ENCODE measurements at places on chromosomes 7 and 10. TPM values are rescaled to one million over a fixed set of nuclear protein-coding genes. Genes with fewer than 3 reads are reported as not detected.

WDR91 gene
- total RNA-seq, result 47.0 TPM

DNA sequence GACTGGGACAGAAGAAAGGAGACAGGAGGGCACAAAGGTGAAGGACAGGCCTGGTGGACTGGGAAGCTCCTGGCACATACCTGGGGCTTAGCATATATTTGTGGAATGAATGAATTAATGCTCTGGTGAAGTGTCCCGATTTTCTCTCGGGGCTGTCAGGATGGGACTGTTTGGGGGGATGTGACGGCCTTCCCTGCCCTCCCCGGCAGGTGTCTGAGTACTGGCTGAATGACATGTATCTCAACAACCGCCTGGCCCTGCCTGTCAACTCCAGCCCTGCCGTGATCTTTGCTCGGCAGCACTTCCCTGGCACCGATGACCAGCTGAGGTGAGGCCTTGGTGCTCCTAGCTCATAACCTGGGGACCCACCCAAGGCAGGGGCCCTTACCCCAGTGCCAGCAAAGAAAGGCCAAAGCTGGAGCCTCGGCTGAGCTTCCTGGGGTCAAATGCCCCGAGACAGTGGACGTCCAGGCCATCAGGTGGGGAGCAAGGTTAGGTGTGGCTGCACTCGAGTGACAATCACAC, 6.5 kb downstream of the CHAT start:
- no peak for DNase-seq

DNA sequence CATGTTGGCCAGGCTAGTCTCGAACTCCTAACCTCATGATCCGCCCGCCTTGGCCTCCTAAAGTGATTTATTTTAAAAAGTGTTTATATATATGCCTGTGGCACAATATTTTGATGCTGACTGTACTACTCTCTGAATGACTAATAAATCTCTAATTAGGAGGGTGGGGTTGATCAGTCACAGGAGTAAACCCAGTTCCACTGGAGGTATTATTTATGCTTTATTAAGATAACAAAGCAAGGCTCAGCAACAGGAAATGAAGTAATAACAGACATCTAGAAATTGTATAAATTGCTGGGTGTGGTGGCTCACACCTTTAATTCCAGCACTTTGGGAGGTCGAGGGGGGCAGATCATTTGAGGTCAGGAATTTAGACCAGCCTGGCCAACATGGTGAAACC, 26.0 kb upstream of the MCU start:
- no peak for DNase-seq

DNA sequence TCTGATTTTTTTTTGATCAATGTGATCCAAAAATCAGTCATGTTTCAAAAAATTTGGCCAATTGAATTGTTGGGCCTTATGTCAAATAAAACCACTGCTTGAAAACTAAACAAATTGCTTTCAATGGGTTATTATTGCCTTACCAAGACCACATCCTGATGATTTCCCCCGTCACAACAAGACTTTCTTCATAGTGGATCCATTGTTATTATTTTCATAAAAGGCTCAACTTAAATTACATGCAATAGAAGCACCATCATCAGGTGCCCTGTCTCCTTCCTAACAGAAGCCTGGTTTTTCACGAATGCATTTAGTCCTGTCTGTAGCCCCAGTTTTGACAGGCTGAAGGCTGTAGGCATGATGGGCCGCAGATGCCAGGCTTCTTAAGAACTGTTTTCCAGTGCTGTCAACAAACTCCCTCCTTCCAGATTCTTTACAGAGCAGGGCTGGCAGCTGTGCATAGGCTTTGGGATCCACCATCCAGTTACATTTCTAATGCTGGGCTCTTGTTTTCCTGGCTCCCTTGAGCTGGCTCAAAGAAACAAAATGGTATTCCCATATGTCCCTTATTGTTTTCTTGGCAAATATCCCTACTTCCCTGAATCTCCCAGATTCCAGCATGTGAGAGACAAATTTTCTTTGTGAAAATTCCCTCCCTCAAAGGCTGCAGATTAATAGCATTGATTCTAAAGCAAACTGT, 302.0 kb downstream of the TWIST1 start:
- no peak for DNase-seq

GRCh38 chr10:79424221-79425073, 21.0 kb downstream of the ZCCHC24 start:
- DNase-seq, result no peak

GRCh38 chr10:125127110-125127509, 33.3 kb downstream of the CTBP2 start:
- no peak for DNase-seq

DNA sequence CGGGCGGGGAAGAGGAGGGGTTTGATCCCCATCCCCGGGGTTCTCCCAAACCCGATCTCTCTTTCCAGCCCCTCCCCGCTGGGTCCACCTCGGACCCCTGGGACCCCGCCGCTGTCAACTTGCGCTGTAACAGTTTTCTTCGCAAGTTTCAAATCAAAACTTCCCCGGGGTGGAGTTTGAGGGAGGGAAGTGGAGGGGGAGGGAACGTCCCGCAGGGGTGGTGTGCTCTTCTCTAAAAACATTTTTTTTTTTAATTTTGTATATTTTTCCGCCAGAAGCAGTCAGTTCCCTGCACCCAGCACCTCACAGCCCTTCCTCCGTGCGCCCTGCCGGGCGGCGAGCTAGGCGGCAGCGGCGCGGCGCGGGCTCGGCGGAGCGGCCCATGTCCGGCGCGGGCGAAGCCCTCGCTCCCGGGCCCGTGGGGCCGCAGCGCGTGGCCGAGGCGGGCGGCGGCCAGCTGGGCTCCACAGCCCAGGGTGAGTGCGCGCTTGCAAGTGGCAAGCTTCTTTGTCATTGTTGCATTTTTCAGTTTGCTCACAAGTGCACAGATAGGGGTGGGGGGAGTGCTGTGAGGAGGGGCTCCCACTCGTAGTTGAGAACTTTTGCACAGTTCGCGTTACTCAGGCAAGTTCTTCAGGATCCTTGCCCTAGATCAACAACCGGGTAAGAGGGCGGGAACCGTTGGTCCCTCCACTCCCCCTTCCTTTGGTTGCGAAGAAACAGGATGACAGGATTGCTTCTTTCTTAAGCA, 933 bp downstream of the MDFIC start:
- peak; percentile 75 for DNase-seq

DNA sequence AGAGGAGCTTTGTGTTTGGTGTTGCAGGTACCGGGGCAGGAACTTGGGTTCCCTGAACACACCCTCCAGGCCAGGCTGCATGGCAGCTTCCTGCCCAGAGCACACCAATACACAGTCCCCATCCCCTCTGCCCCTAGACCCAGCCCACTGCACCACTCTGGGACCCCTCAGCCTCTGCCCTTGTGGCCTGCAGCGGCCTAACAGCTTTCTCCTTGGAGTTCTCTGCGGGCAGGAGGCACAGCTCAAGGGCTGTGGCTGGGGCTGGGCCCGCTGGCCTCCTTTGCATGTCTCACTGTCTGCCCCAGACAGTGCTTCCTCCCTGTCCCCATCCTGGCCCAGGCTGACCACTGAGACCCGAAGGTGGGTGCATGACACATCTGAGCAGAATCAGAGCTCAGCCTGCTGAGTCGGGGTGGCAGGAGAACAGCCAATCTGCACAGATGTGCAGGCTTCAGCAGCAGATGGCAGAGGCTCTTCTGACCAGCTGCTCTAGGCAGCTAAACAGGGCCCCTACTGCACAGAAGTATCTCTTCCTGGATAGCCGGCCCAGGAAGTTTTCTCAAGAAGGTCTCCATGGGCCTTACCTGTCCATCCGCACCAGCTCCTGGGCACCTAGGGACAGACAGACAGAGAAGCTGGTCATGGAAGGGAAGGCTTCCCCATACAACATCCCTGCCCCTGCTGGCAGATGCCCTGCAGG, 20.8 kb downstream of the VSIR start:
- no peak for DNase-seq

GRCh38 chr7:36232971-36233550, 80.0 kb downstream of the EEPD1 start:
- DNase-seq, result no peak

HMX2 gene
- not detected for total RNA-seq

DNA sequence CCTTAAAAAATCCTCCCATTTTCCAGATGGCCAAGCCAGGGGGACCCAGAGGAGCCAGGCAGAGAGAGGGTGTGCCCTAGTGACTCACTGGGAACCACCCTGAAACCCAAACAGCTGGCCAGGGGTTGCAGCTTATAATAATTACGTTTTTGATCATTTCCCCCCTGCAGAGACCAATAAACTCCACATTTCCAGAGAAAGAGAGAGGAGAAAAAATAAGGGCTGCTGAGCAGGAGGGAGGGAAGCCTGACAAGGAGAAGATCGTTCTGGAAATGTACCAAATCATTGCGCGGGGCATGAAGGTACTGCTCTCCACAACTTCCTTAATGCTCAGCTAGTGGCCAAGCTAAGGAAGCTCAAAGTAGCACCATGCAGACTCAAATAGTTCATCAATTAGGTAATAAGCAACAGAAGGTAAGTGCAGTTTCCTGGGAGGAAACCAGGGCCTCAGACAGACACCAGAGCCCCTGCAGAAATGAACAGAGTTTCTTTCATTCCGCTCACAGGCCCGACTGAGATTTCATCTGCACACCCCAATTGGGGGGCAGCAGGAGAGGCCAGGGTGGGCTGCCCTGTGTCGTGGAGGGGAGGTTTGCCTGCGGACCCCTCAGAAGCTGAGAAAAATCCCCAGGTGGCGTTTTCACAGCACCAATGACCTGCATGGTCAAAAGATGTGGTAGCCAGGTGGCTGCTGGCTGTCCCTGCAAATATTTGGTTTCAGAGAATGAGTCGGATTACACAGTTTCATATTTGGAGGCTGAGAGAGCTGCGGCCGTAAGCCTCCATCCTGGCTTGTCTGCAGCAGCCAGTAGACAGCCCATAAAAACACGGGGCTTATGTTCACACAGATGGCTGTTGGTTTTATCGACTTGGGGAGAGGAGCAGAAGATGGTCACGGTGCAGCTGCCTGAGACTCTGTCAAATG, 153.2 kb upstream of the LYZL2 start:
- DNase-seq, result no peak

- DNase-seq, result no peak
Observed at GRCh38 chr10:112148331-112148730, 35.2 kb downstream of the GPAM start.

ASAH2 gene
- 1.9 TPM for total RNA-seq

DNA sequence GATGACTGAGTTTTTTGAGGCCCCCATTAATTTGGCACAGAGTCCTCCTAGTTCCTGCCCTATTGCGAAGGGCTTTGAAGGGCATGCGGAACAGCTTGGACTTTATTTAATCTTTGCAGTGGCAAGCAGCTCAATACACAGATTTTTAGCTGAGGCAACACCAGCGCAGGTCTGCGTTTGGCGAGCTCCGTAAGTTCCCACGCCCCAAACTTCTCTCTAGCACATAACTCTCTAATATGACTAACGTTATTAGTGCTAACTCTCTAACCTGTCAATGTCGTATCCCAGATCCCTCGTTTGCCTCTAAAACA, 366 bp upstream of the TAF3 start:
- DNase-seq, result no peak

DNA sequence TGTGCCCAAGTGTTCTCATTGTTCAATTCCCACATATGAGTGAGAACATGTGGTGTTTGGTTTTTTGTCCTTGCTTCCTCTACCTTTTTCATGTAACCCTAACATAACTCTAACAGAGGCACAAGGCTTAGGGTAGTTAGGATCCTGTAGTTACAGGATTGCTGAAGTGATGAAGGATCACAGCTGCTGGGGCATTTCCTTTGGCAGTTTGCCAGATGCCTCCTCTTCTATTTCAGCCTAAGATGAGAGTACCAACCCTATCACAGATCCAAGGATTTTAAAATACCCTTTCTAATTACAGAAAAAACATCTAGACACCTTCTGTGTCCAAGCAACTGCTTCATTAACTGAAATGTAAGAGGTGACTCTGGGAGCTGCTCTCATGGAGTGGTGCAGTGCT, 141.7 kb upstream of the COL1A2 start:
- DNase-seq, result no peak

- no peak for DNase-seq
Observed at GRCh38 chr10:48496831-48497779, 107.8 kb downstream of the ARHGAP22 start.

DNA sequence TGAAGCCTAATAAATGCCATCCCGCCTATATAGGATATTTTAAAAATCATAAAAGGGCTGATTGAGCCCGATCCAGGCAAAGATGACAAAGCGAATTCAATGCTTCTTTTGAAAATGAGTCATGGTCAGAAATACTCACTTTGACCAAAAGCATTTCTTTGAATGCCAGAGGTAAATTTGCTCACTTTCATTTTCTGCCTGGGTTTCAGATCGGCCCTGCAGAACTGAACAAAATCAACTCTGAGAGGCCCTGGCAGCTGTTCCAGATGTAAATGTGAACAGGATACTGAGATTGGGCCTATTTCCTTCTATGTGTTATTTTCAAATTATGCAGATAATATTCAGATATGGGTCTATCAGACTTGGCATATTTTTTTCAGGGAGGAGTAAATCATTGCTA, 114.8 kb upstream of the ARID5B start:
- DNase-seq, result no peak

DNA sequence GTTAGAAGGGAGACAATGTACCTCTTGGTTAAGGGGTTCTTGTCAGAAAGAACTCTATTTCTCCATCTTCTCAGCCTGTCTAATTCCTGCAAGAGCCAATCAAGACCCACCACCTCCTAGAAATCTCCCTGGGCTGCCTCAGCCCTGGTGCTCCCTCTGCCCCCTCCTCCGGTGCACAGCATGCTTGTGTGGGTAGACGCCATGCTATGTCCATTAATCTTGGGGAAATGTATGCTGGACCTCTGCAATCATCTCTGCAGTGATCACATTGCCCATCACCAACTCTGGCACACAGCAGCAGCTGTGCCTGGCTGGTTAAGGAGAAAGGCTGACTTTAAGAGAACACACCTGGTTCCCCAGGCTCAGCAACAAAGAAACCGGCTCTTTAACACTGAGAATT, 37.3 kb downstream of the SH3PXD2A start:
- DNase-seq, result no peak

FOXP2 gene
- total RNA-seq, result not detected

DNA sequence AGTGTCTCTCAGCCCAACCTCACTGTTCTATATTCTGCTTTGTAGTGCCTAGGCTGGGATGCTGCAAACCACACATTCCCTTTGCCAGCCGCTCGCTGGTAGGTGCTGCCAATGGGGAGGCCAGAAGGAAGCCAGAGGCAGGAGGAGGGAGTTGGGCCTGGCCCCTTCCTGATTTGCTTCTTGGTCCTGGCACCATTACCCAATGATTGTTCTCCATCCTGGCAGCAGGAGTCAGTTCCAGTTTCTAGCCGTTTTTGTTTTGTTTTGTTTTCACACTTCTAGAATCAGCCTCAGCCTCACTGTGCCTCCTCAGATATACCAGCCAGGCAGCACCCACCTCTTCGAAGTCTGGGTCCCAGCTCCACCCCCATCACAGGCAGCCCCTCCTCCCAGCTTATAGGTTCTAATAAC, 27.4 kb upstream of the LOXL4 start:
- no peak for DNase-seq

SVOPL gene
- not detected for total RNA-seq

GIMAP5 gene
- 0.27 TPM for total RNA-seq

DNA sequence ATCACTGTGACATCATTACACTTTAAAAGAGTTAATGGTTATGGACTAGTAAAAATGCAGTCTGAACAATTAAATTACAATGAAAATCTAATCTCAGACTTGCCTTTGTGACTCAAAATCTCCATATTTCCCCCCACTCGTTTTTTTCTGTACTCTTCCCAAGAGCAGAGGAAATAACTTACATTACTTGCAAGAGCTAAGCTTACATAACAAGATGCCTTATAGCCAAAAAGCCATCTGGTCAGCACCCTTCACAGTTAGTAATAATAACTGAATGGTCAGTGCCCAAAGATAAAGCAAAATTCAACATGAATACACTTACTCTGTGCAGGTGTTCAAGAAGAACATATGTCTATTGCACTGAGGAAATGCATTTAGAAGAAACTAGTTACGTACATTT, 1381.5 kb upstream of the CELF2 start:
- DNase-seq, result no peak

Data from B cell (primary cell).